ENCODE measurements at places on chromosomes 12 and 14. TPM values are rescaled to one million over a fixed set of nuclear protein-coding genes. Genes with fewer than 3 reads are reported as not detected.

Gene VPS37B
- total RNA-seq = 33.4 TPM

Gene TTC9
- total RNA-seq = 16.6 TPM

Gene TMPRSS12
- total RNA-seq = not detected

Gene TIMELESS
- total RNA-seq = 47.1 TPM

Gene LRRC74A
- not detected for total RNA-seq

Gene C14orf180
- total RNA-seq = not detected

DNA sequence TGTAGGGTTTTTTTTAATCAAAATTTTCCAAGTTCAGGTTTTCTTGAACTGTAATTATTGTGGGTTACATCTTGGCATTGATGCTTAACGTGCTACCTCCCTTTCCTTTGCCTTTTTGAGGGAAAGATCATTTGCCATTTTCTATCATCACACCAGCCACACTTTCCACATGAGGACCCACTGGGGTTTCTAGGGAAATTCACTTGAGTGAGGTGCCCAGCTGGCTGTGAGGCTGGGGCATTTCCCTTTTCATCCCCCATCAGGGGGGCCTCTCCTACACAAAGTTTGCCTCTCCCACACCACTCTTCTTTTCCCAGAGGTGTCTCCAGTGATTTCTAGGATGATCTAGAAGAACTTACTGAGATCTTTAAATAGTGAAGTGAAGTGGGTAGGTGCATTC lies 335.7 kb downstream of the BMP4 start:
- H3K27ac ChIP-seq = no peak overlapping the region
- H3K36me3 ChIP-seq = no peaks in the 10 kb centered on the region
- no peak for DNase-seq
- H3K27me3 ChIP-seq = peaks cover 2% of the 10 kb centered on the region
- H3K4me3 ChIP-seq = no peak overlapping the region
- no peaks in the 10 kb centered on the region for H3K4me1 ChIP-seq

DNA sequence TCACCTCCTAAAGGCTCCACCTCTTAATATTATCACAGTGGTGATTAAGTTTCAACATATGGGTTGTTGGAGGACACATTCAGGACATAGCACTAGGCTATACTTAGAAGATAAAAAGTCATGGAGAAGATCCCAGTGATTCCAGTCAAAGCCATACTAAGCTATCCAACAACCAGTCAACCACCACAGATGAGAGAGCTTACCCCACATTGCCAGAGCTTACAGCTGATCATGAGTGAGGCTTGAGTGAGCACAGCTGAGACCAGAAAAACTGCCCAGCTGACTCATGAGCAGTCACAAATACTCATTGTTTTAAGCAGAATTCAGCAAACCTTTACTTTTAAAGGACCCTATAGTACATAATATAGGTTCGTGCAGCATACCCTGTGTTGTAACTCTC lies 85.1 kb downstream of the DRAM1 start:
- no peak overlapping the region for H3K4me3 ChIP-seq
- H3K4me1 ChIP-seq = peaks cover under 1% of the 10 kb centered on the region
- no peaks in the 10 kb centered on the region for H3K27me3 ChIP-seq
- no peak for DNase-seq
- peaks cover 2% of the 10 kb centered on the region for H3K36me3 ChIP-seq
- no peak overlapping the region for H3K27ac ChIP-seq

GRCh38 chr12:28830491-28830890 lies 318.6 kb upstream of the FAR2 start:
- H3K27ac ChIP-seq = no peak overlapping the region
- no peaks in the 10 kb centered on the region for H3K27me3 ChIP-seq
- H3K4me3 ChIP-seq = no peak overlapping the region
- no peaks in the 10 kb centered on the region for H3K4me1 ChIP-seq
- DNase-seq = no peak

- H3K27ac ChIP-seq = no peak overlapping the region
- H3K4me3 ChIP-seq = no peak overlapping the region
- H3K36me3 ChIP-seq = no peaks in the 10 kb centered on the region
- peaks cover 25% of the 10 kb centered on the region for H3K4me1 ChIP-seq
- DNase-seq = no peak
- peaks cover 8% of the 10 kb centered on the region for H3K27me3 ChIP-seq
Measured at GRCh38 chr14:97074856-97075255, 277.7 kb downstream of the VRK1 start.

- no peak overlapping the region for H3K4me3 ChIP-seq
- H3K27me3 ChIP-seq = no peaks in the 10 kb centered on the region
- H3K4me1 ChIP-seq = no peaks in the 10 kb centered on the region
- H3K27ac ChIP-seq = no peak overlapping the region
- H3K36me3 ChIP-seq = no peaks in the 10 kb centered on the region
Measured at GRCh38 chr12:130253866-130254265, 83.8 kb upstream of the PIWIL1 start.

GRCh38 chr14:95713596-95714371 lies at the start of gene TCL1A:
Gene TCL1A (minus strand): TSS chr14:95714125. CDS start chr14:95714066, 59 bp downstream.
- no peaks in the 10 kb centered on the region for H3K4me1 ChIP-seq
- peaks cover 35% of the 10 kb centered on the region for H3K27me3 ChIP-seq

GRCh38 chr12:53388932-53389331 lies 9.0 kb downstream of the SP1 start:
- peak overlapping the region; percentile 45 for H3K4me3 ChIP-seq
- DNase-seq = no peak
- no peak overlapping the region for H3K27ac ChIP-seq
- H3K27me3 ChIP-seq = no peaks in the 10 kb centered on the region
- peaks cover 44% of the 10 kb centered on the region for H3K4me1 ChIP-seq

- peaks cover 2% of the 10 kb centered on the region for H3K27me3 ChIP-seq
Measured at GRCh38 chr12:15629108-15629507, 160.1 kb downstream of the EPS8 start.

Data from activated naive CD8-positive, alpha-beta T cell treated with anti-CD3 and anti-CD28 coated beads, Interleukin-2, amount 10 ng/mL, durations not matched to agents 7 days and 5 days (primary cell).